ENCODE measurements at places on chromosomes 6 and 20. TPM values are rescaled to one million over a fixed set of nuclear protein-coding genes. Genes with fewer than 3 reads are reported as not detected.

DNA sequence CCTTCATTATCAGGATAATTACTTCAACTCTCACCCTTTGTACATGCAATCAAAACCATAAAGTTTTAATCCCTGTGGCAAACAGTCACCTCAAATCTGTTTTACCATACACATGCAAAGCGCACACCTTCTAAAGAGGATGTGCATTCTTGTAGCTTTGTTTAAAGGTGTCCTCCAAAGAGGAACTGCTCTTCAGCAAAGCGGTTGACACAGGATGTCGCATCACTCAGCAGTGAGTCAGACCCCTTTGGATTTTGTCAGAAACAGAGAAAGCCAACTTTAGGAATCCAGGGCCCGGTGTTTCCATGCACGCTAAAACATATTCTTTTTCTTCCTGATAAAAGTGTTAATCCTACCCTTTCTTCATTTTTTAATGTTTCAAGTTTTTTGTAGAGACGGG is 268.3 kb upstream of the ARID1B start:
- DNase-seq: no peak

DNA sequence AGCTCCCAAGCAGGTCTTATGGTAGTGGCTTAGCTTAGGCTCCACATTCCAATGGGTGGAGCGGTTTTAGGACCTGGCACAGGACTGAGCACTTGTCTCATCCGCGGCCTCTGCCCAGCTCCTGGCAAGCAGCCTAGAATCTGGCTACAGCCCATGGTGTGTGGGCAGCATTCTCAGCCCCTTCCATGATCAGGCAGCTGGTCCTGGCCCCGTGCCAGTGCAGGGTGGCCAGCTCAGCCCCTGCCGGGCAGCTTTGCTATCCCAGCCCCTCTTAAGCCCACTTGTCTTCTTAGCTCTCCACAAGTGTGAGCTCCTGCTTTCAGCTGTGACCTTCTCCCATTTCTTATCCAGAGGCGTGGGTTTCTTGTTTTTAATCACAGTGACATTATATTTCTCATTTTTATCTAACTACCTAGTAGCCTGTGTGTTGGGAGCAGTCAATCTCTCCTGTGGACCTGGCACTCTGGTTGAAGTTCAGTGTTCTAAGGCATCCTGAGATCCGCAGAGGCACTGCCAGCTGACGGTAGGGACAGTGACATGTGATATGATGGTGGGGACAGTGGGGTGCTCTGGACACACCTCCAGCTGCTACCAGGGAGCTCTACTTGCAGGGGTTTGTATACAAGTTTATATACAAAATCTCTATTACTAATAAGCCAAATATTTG is 119.9 kb upstream of the PRND start:
- no peak for DNase-seq

The MCHR2 gene
- not detected for polyA plus RNA-seq

The MUC22 gene
- polyA plus RNA-seq: not detected

All from right lung (tissue), 10 donors.